NCI-H460 (cell line): ENCODE measurements at places on chromosomes 16 and 17. TPM values are rescaled to one million over a fixed set of nuclear protein-coding genes. Genes with fewer than 3 reads are reported as not detected.

DNA sequence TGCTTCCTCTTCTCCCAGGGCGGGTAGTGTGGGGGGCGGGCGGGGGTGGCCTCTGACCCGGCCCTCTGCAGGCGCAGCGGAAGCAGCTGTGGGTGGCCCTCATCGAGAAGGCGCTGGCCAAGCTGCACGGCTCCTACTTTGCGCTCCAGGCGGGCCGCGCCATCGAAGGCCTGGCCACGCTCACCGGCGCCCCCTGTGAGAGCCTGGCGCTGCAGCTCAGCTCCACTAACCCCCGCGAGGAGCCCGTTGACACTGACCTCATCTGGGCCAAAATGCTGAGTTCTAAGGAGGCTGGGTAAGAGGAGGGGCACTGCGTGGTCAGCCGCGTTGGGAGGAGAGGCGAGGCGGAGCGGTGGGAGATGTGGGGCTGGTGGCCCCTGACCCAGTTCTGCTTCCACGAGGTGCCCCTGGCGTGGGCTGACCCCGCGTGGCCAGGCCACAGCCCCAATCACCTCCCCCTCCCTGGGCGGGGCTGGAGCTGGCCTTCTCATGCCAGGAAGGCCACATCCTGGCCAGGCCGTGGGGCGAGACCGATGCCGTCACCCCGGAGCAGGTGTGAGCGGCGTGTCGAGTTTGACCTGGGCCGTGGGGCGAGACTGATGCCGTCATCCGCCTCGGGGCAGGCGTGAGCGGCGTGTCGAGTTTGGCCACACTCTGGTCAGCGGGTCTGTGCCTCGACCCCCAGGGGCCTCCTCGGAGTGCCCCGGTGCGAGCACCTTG is 10.5 kb upstream of the PRR35 start:
- DNase-seq, result no peak

DNA sequence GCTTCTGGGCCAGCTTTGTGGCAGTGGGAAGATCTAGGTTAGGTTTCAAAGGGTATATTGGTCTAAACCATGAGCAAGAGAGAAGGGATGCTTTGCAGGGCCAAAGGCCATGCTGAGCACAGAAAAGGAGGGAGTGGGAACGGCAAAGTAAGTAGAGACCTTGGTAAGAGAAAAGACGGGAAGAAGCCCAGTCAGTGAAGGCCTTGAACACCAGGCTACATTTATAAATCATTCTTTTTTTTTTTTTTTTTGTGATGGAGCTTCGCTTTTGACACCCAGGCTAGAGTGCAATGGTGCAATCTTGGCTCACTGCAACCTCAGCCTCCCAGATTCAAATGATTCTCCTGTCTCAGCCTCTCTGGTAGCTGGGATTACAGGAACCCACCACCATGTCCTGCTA is 18.1 kb downstream of the TOM1L2 start:
- DNase-seq, result no peak

GRCh38 chr17:58363457-58364185 is 11.6 kb upstream of the SUPT4H1 start:
- DNase-seq, result no peak

KRTAP1-1 gene
- total RNA-seq, result not detected in 2 replicates

DNA sequence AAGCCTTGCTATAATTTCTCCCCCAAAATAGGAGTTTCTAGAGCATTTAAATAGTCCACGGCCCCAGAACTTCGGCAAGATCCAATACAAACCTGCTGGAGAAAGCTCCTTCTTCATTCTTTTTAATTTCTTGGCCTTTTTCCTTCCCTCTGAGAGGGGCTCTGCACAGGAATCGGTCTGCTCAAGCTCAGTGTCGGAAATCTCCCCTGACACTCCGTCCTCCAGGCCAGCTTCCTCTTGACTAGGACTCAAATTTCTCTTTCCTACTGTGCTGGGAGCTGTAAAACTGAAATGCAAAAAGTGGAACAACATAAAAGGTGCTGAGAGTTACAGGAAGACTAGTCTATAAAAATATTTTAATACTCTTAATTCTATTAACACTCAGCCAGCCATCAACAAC is 183.3 kb downstream of the PARN start:
- no peak for DNase-seq
